ENCODE measurements at places on chromosomes 1 and 21. TPM values are rescaled to one million over a fixed set of nuclear protein-coding genes. Genes with fewer than 3 reads are reported as not detected.

CASZ1 gene
- under 0.01 TPM for total RNA-seq

TAS1R1 gene
- total RNA-seq, result not detected

SPRR5 gene
- total RNA-seq, result not detected

TRNP1 gene
- total RNA-seq, result 311 TPM

FAM167B gene
- 4.2 TPM for total RNA-seq

RHOU gene
- 1.8 TPM for total RNA-seq

SPATC1L gene
- 5.3 TPM for total RNA-seq

DNA sequence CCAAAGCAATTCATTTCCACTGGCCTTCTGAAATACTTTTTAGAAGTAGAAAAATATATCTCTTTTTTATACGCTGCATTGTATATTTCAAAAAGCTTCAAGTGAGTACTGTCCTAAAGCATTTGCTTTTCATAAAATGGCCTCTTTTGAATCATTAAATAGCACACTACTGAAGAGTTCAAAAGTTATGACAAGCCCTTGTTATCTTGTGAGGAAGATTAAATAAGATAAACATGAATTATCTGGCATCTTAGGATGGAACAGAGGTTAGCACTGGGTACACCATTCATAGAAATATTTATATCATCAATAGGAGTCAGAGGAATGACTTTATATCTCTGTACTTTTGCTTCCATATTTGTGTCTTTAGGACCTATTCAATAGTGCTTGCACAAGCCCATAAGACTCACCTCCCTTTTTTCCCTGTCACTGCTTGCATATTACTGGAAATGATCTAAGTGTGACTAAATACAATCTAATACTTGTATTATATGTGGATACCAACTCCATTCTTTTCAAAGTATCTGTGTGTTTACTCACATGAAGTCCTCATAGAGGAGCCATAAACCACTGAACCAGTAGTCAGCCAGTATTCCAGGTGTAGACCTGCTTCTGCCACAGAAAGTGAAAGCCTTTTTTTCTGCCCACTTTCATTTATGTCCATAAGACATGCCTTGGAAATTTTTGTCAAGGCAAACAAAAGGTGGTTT lies 274.2 kb upstream of the C1orf105 start:
- DNase-seq, result peak; percentile 75

DNA sequence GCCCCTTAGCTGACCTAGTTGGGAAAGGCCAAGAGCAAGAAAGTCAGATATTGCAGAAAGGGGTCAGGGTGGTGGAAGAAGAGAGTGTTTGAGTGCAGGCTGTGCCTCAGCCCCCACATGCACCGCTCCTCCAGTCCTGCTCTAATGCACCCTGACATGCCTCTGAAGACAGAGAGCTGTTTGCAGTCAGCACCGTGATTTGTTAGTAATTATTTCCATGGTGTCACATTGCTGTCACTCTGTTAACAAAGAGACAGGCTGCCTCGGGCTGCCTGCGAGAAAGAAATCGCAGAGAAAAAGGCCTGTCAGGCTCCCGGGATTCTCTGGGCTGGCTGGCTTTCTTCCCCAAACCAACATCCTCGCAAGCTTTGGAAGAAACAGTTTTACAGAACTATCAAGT lies 58.3 kb downstream of the ERI3 start:
- DNase-seq, result no peak

- DNase-seq, result no peak
Measured at GRCh38 chr1:180392427-180393145, 109.8 kb downstream of the ACBD6 start.

GRCh38 chr1:65994223-65994622 lies 201.5 kb downstream of the PDE4B start:
- DNase-seq, result no peak

GRCh38 chr1:208219659-208220282 lies 24.4 kb downstream of the PLXNA2 start:
- DNase-seq, result peak; percentile 86

- no peak for DNase-seq
Measured at GRCh38 chr21:32120230-32120629, 158.6 kb downstream of the MIS18A start.

DNA sequence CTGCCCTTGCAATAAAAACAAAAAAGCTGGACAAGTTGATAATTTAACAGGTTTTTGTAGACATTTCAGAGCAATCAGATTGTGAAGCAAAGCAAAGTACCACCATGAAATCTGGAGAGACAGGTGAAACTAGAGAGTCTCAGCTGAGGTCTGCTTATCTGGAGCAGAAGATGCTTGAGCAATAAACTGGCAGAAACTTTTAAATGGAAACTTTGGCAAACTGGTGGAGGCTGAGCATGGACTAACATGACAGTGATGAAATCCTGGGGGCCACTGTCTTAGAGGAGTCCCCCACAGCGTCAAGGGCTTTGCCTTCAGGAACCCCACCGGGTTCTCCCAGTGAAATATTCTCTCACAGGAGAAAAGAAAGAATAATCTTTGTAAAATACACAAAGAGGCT lies 416.3 kb upstream of the B3GALT2 start:
- no peak for DNase-seq

DNA sequence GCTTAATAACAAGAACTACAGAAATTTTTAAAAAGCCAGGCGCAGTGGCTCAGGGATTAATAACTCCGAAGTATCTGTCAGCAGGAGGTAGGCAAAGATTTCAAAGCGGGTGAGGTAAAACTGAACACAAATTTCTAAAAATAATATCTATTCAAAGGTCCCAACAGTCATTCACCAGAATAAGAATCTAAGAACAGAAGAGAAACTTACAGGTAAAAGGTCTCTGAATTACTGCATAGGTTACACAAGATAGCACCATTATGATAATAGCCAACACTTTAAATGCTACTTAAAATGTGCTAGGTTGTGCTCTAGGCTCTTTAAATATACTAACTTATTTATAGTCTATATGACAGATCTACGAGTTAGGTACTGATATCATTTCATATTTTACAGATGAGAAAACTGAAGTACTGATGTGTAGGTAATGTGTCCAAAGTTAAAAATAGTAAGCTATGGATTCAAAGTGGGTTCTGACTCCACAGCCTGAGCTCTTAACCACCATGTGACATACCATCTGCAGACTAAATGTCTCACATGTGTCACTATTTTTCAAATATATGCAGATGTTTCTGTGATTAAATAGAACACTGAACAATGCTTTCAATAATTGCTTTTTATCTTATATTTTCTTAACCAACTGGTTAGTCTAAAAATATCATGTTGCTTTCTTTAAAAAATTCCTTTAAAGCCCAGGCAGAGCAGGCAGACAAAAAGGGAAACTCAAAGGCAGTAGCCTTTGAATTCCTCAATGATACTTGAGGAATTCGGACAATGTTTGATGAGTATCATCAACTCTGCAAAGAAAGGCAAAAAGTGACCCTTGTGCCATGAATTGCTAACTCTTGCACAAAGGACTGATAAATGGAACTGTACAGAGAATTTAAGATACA lies 80.5 kb upstream of the TTC39A start:
- peak; percentile 33 for DNase-seq
